ENCODE measurements at places on chromosomes 2 and 18.

DNA sequence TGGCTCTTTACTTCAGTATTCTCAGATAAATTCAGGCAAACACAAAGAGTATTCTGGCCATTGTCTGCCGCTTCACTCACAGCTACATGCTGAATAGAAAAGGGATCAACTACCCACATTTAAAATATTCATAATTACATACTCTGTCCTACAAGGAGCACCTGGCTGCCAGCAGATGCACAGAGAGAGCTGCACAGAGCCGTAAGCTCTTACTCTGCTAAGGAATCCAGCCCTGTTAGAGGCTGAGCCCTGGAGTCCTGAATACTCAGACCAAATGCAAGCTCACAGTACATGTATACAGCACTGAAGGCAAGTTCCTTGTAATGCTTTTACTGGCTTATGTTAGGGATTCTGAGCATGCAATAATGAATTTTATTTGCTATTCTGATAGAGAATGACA is 80.3 kb downstream of the FTCDNL1 start:
- no peak for DNase-seq

DNA sequence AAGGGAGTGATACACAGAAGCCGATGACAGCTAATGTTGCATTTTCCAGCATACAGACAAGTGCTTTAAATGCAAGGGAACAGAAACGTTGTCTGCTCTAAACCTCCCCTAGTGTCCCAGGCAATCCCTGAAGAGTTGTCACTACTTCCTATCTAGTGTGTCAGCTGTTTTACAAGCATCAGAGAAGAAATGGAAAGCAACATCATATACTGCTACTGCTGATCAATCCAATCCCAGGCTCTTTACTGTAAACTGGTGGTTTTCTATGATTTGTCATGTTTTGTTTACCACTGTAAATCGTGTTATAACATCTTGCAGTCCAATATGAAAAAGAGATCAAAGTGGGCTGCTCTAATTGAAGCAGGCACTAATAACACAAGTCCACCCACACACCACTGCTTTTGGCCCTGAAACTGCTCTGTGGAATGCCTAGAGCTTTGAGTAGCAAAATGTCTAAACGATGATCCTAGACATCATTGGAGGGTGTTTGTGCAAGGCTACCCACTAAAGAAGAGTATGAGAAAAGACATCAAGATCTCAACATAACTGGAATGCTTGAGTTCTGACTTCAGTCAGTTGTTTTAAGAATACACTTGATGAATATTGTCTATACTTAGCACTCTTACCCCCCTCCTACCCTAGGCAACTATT is 18.1 kb upstream of the ROCK1 start:
- no peak for DNase-seq

- DNase-seq = no peak
Observed at GRCh38 chr2:129748653-129749052, 230.8 kb upstream of the RAB6C start.

DNA sequence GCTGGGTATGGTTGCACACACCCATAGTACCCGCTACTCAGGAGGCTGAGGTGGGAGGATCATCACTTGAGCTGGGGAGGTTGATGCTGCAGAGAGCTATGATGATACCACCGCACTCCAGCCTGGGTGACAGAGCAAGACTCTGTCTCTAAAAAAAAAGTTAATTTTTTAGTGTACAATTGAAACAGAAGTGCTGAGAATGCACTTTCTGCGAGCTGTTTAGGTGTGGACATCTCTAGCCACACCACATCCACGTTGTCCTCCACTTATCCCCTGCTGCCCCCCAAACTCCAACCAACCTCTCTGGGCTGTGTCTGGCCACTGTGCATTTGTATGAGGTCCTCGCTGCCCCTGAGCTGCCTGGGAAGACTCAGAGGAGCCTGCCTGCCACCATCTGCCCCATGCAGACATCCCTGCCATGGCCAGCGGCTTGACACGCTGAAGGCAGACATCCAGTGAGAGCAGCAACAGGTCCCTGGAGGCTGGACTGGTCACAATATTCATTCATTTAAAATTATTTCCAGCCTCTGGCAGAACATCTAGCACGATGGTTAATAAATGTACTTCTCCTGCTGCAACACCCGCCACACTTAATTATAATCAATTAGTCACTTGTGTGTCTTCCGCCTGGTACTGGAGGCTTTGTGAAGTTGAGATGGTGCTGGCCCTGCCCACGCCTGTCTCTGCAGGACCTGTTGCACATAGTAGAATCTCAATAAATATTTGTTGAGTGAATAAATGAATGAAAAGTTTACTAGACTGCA is 3.7 kb upstream of the AFF3 start:
- DNase-seq = no peak

GRCh38 chr18:79442508-79443221 is 46.9 kb downstream of the NFATC1 start:
- DNase-seq = no peak

DNA sequence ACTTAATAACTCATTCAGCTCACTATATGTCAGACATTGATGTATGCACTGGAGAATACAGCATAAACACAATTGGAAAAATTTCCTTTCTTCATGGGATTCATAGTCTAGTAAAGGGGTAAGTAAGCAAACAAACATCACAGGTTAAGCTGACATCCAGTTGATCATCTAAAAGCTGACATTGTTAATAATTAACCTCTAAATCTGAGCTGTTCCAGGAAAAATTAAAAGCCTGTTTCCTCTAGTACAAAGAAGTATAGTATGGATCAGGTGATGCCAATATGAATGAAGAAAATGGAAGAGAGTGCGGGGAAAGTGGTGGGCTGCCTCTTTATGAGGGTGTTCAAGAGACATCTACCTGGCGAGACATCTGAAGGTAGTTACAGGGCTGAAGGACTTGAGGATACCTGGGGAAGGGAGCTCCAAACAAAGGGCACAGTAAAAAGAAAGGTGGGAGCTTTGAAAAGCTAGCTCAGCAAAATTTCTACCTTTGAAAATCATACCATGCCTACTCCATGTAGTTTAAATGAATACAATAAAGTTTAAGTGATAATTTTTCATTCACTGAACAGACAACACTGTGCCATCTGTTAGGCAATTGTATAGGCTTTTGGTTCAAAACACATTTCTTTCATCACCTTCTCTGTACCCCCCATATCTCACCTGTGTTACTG is 619.3 kb downstream of the TRIB2 start:
- no peak for DNase-seq

DNA sequence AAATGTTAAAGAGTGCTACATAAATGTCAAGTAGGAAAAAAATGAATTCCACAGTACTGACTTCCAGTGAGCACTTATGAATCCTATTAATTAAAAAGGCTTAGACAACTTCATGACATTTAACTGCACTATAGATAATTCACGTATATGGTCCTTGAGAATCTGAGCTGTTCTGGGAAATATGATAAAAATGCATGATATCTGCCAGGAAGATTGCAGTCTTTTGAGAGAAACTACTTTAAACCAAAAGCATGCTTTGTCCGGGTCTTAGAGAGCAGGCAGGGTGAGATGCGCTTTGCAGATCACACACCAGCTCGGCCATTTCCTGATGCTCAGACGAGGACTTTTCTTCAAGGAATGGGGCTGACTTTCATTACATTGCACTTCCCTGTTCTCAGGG is 42.6 kb downstream of the CMPK2 start:
- no peak for DNase-seq

- DNase-seq = no peak
Observed at GRCh38 chr2:184049566-184049965, 548.8 kb upstream of the ZNF804A start.

DNA sequence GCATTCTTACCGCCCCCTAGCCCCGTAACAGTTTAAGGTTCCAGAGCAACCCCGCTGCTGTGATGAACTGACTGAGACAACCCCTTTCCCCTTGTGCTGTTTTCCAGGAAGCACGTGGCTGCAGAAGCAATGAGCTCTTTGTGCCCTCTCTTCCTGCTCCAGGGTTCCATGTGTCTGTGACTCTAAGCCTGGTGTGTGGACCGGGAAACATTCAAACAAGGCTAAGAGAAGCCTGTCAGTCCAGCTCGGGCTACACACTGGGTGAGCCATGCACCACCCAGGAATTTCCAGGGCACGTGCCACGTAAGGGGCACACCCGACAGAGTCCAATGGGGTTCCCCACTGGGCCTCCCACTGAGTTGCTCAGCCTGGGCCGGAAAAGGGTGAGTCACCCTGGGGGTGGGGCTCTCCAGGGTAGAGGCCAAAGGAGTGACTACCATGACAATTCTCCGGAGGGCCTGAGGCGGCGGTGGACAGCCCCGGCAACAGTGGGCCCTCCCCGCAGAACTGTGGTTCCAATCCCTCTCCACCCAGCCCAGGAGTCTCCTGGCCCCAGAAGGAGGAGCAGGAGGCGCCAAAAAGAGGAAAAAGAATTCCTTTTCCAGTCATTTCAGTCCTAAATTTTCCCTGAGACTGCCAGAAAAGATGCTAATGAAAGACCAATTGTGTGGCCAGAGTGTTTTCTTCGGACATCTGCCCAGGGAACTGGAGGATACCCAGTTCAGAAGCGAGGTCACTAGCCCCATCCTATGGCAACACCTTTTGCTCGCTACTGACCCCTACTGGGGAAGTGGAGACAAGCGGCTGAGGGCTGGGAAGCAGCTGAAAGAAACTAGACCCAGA is 157.8 kb upstream of the SLC1A4 start:
- DNase-seq = peak; percentile 80

- DNase-seq = no peak
Observed at GRCh38 chr2:88024509-88024908, 8.2 kb upstream of the RNU2-63P start.

DNA sequence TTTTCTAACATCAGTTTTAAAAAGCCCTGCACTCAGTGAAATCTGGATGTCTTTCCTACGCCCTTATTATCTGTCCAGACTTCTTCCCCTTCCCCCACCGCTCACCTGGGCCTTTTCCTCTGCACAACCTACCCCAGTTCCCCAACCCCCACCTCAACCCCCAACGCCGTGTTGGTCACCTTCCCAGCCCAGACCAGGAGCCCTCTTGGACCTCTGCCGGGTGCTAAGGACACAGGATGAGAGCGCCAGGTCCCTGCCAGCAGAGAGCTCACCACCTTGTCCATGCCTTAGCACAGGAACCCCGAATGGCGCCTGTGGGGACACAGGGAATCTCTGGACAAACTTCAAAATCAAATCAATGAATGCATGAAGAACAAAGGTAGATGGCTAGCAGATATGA is 966 bp upstream of the RBM43 start:
- DNase-seq = no peak

- no peak for DNase-seq
Observed at GRCh38 chr2:173021939-173022371, 53.7 kb upstream of the MAP3K20 start.

DNA sequence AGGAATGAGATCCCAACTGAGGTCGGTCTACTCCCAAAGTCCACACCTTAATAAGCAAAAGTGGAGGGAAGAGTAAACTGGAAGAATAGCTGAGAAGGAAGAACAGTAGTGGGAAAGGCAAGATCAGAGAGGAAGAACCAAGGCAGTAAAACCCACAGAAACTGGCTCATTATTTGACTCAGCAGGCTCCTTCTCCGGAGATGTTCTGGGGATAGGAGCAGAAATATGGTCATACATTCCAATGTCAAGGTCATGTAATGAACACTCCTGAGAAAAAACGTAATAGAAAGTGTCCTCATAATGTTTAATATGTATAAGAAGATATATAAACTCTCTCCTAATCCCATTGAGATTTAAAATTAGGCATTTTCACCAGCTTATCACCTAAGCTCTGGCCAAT is 39.5 kb downstream of the STK39 start:
- no peak for DNase-seq

DNA sequence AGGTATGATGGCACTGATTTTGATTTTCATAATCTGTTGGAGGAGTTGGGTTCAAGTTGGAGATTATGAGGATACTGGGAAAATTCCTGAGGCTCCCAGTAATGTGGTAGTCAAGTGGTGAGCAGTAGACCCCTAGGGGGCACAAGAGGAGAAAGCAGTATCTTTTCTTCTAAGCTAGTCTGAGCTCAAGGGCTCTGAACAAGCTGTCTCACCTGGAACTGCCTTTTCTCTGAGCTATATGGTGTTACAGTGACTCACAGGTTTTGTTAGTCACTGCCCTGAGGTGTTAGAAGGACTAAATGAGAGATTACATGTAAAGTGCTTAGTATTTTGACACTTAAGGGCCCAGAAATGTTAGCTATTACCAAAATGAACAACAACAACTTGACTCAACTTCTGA is 42.2 kb downstream of the CD302 start:
- DNase-seq = no peak

DNA sequence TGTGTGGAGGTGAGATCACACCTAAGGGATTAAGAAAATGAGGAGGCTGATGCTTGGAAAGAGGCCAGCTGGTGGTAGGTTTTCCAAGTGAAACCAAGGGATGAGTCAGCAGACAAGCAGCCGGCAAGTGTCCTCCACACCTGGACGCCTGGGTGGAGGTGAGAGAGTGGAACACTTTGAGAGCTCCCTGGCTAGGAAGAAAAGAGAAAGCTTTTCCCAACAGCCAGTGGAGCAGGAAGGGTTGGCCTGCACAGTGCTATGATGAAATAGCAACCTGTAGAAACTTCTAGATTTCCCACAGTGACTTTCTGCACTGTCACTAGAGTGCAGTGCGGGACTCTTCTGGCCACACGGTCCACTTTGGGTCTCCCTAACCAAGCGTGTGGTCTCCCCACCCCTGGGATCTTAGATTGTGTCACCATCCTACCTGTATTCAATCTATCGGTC is 19.6 kb upstream of the IL37 start:
- no peak for DNase-seq

DNA sequence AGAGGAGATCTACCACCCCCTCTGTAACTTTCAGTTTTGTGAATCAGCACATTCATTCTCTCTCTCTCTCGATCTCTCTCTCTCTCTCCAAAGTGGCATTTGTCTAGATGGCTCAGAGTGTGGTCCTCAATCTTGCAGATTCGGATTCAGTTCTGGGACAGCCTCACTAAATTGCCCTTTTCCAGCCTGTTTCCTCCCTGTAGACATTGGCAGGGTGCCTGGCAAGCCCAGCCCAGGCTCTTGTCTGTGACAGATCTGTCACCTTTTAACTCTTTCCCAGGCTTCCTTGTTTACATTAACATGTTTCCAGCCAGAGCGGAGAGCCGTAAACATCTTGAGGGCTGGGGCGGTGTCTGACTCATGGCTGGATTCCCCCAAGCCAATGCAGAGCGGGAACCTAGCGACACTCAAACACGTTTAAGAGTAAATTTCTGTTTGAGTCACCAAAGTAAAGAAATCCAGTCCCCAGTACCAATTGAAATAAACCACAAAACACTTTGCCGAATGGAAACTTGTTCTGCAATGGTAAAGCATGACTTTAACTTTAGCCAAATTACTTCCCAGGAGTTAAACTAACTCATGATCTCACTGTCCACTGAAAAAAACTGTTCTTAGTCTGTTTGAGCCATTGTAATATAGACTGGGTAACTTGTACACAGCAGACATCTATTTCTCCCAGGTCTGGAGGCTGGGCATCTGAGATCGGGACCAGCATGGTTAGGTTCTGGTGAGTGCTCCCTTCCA is 6.6 kb upstream of the CYP27C1 start:
- no peak for DNase-seq

- no peak for DNase-seq
Observed at GRCh38 chr2:176056406-176056805, 27.4 kb downstream of the EVX2 start.

DNA sequence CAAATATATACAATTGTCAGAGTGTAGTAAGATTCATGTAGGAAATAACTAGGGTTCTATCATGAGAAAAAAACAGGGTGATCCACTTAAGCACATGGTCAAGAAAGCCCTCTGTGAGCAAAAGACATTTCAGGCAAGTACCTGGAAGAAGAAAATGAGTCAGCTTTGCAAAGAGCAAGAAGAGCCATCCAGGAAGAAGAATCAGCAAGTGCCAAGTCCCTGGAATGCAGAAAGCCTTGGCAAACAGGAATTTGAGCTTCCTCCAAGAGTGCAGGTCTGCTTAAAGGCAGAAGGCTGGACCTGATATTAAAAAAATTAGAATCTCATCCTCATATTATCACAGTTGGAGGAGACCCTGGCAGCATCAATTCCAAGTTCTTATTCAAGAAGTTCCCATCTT is 188.5 kb upstream of the CELF4 start:
- DNase-seq = no peak
